ENCODE measurements at places on chromosomes 13 and 19.

DNA sequence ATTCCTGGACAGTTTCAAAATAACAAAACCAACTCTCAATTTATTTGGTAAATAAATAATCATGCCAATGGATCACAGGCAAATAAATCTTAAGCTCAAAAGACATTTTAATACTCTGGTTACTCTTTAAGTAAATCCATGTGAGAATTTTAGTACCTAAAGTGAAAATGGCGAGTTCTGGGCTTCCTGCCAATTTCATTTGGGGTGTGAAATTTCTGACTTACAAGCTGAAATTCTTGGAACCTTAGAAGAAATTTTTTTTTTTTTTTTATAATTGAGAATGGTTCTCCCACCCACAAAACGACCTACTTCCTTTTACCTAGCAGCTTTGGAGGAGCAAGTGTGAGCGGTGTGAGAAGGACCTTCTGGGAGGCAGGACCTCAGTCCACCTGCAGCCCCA, 354.5 kb upstream of the NBEA start:
- H3K36me3 ChIP-seq = no peaks in the 10 kb centered on the region
- H3K4me1 ChIP-seq = peaks cover 6% of the 10 kb centered on the region
- H3K4me3 ChIP-seq = no peak overlapping the region
- no peak overlapping the region for H3K27ac ChIP-seq

- no peaks in the 10 kb centered on the region for H3K27me3 ChIP-seq
- H3K27ac ChIP-seq = no peak overlapping the region
- H3K4me3 ChIP-seq = no peak overlapping the region
- H3K36me3 ChIP-seq = no peaks in the 10 kb centered on the region
These were observed 10.2 kb upstream of the CBLC start for GRCh38 chr19:44767295-44768180.

GRCh38 chr13:25660996-25661395, 289.2 kb downstream of the ATP8A2 start:
- no peaks in the 10 kb centered on the region for H3K4me1 ChIP-seq
- no peak for DNase-seq
- H3K27ac ChIP-seq = no peak overlapping the region
- no peaks in the 10 kb centered on the region for H3K27me3 ChIP-seq
- no peaks in the 10 kb centered on the region for H3K36me3 ChIP-seq

- peaks cover 7% of the 10 kb centered on the region for H3K4me1 ChIP-seq
- H3K36me3 ChIP-seq = no peaks in the 10 kb centered on the region
- no peak for DNase-seq
- H3K4me3 ChIP-seq = peak within 1 kb of the TSS; percentile 75
- no peaks in the 10 kb centered on the region for H3K27me3 ChIP-seq
These were observed 105.2 kb downstream of the TM9SF2 start for GRCh38 chr13:99606324-99607066.
